ENCODE measurements at places on chromosomes 3 and 15.

GRCh38 chr3:29416514-29416913 lies 135.6 kb downstream of the RBMS3 start:
- no peak for DNase-seq

DNA sequence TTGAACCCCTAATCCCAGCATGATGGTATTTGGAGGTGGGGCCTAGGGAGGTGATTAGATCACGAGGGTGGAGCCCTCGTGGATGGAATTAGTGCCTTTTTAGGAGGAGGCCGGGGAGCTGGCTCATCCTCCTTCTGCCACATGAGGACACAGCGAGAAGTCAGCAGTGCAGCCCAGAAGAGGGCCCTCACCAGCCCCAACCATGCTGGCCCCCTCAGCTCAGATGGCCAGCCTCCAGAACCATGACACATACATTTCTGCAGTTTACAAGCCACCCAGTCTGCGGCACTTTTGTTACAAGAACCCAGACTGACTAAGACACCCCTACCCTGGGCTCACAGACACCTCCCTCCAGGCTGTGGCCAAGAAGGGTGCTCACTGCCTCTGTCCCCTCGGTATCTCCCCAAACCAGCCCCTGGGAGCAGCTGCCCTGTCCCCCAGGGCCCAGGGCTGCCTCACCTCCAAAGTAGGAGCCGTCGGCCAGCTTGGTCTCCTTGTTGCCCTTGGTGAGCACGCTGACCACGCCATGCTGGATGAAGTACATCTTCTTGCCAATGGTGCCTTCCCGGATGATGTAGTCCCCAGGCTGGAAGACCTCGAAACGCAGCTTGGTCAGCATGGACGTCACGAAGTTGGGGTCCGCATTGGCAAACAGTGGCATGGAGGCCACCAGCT lies 44.1 kb downstream of the HCN4 start:
- no peak for DNase-seq

- DNase-seq: no peak
Observed at GRCh38 chr3:25695731-25696420, 31.2 kb upstream of the TOP2B start.

GRCh38 chr3:142009029-142009428 lies 132.6 kb downstream of the ATP1B3 start:
- DNase-seq: no peak

DNA sequence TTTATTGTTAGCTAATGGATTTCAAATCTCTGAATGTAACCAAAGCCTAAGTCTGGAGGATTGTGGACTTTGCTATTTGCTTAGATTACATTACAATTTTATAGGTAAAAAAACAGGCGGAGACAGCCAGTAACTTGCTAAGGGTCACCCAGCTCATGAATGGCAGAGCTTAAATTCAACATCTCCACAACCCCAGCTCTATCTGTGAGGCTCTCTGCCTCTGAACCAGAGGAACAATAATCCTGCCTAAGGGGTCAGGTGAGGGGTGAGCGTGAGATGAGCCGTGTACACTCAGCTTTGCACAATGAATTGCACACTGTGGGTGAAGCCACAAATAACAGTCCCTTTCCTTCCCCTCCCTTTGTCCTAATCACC lies 69.8 kb upstream of the SPATA12 start:
- DNase-seq: no peak

- no peak for DNase-seq
Observed at GRCh38 chr3:64645243-64645642, 42.6 kb downstream of the ADAMTS9 start.

- no peak for DNase-seq
Observed at GRCh38 chr3:73364517-73364916, 260.2 kb downstream of the PDZRN3 start.

DNA sequence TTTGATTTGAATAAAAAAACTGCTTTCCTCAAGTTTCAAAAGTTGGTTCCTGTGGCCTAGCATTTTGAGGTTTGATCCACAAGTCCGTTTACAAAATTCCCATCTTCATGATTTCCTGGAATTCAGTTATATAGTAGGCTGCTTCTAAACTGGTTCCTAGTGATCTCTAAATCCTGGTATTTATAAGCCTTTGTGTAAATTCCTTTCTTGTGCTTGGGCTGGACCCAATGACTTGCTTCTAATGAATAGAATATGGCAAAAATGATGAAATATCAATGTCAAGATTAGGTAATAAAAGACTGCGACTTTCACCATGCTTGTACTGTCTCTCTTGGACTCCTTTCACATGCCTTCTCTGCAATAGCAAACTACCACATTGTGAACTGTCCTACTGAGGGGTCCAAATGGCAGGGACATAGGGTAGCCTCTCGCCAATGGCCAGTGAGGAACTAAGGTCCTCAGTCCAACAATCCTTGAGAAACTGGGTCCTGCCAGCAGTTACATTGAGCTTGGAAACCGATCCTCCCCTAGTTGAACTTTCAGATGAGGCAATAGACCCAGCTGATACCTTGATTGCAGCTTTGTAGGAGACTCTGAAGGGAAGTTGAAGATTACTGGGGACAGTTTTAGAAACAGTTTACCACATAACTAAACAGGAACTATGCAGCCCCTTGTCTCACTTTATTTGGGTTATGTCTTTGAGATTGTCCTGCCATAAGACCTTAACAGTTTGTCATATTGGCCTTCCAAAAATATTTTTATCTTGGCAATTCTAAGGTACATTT lies 303.9 kb upstream of the TBC1D5 start:
- DNase-seq: no peak

DNA sequence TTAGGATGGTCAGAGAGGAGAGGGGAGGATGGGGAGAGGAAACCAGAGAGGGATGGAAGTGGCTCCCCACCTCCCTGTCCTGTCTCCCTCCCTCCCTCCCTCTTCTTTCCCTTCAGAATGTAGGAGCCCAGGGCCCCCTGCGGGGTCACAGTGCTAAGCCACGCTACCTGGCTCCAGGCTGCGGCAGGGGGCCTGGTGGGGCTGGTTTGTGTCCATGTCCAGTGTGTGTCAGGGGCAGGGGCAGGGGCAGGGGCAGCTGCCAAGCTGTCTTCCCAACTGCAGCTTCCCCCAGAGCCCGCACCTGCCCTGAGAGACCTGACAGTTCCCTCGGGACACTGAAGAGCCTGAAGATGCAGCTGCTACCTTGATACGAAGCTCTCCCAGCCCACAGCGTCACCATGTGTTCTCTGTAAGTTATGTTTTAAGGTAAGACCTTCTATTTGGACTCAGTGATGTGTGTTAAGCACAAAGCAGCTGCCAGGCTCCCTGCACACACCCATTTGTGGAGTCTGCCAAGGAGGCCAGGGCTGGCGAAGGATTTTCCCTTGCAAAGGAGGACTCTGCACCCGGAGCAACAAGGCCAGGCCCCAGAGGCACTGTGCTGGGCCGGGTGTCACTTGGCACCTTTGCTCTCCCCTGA lies 121.8 kb upstream of the SMAD3 start:
- no peak for DNase-seq

- DNase-seq: no peak
Observed at GRCh38 chr3:101453961-101454360, 59.1 kb downstream of the SENP7 start.

GRCh38 chr3:29313981-29314726 lies 33.3 kb downstream of the RBMS3 start:
- DNase-seq: no peak

GRCh38 chr3:89164774-89165173 lies 57.4 kb downstream of the EPHA3 start:
- DNase-seq: no peak

GRCh38 chr3:50610181-50610971 lies 1.2 kb downstream of the CISH start:
- DNase-seq: no peak

- no peak for DNase-seq
Observed at GRCh38 chr3:88963003-88963402, 144.4 kb upstream of the EPHA3 start.

GRCh38 chr15:29675791-29676301 lies 146.4 kb downstream of the TJP1 start:
- peak; percentile 31 for DNase-seq

DNA sequence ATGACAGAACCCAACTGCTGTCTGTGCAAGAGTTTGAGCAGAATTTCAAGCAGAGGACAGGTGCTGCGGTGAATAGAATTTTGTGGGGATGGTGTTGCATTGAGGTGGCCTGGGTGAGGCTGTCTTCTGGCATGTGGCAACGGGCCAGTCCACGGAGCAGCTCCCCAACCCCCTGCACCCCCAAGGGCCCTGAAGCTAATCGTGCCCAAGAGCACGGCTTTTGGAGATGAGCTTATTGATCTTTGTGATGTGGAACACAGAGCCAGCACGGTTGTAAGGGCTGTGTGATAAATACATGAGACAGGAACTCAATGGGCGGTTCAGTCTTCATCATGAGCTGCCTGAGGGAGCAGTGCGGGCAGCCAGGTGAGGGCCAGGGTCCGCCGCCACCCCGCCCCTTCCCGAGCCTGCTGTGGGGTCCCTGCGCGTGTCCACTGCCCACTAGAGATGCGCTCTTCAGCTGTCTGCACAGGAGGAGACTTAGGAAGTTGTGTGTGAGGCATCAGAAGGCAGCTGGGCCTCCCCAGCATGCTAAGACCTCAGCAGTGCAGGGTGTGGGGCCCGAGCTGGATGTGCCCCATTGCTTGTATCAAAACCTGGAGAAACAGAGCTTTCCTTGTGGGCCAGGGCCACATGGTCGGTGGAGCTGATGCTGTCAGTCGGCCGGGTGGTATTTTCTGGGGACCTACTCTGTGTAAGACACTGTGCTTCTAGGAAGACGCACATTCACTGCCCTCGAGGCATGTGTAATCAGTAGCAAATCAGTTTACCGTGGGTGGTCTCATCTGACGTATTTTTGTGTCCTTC lies 90.5 kb downstream of the CHRNA7 start:
- DNase-seq: peak; percentile 79

GRCh38 chr15:70504988-70505387 lies 258.4 kb downstream of the UACA start:
- no peak for DNase-seq

DNA sequence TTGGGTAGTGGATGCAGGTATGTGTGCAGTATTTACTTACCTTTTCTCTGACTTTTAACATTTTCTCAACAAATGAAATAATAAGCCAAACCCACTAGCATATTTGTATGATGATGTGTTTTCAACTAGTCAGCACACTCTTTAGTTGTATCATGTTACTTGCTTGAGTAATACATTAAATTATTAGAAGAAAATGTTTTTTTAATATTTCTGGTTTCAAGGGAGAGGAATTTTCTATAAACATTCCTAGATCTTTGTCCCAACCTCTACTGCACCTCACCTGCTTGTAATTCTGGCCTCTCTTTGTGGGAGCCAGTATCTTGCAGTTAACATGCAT lies 161.8 kb upstream of the CBLB start:
- no peak for DNase-seq
